ENCODE measurements at places on chromosomes 3 and 15.

GRCh38 chr3:153349108-153349499 lies 187.1 kb downstream of the RAP2B start:
- DNase-seq, result no peak

GRCh38 chr3:107769882-107770281 lies 247.1 kb downstream of the BBX start:
- no peak for DNase-seq

DNA sequence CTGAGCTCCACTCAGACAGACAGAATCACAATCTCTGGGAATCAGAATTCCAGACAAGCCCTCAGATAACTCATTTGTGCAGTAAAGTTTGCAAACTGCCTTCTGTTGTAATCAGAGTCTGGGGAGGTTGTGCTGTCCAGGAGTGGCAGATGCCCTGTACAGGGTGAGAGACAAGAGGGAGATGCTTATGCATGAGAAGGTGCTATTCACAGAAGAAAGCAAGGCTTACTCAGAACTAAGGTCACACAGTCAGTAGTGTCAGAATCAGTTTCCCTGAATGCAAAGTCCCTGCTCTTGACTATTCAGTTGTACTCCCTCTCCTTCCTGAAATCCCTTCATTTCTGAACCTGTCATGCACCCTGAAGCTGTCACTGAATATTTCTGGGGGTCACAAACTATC lies 43.7 kb downstream of the SRPRB start:
- no peak for DNase-seq

- DNase-seq, result no peak
Observed at GRCh38 chr3:15456321-15456720, 28.9 kb downstream of the EAF1 start.

DNA sequence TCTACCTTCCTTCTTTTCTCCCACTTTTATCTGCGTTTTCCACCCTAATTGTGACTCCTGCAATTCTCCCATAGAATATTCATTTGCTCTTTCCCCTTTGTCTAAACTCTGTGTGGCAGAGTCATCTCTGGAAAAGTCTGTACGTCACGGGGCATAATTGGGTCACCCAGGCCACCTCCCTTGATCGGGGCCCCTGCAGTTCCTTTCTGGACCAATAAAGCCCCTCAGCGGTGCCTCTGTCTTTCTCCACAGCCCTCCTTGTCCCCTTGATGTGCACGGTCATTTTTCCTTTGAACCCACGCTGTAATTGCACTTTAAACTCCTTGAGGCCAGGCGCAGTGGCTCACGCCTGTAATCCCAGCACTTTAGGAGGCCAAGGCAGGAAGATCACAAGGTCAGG lies 10.7 kb downstream of the UPK1B start:
- DNase-seq, result no peak

DNA sequence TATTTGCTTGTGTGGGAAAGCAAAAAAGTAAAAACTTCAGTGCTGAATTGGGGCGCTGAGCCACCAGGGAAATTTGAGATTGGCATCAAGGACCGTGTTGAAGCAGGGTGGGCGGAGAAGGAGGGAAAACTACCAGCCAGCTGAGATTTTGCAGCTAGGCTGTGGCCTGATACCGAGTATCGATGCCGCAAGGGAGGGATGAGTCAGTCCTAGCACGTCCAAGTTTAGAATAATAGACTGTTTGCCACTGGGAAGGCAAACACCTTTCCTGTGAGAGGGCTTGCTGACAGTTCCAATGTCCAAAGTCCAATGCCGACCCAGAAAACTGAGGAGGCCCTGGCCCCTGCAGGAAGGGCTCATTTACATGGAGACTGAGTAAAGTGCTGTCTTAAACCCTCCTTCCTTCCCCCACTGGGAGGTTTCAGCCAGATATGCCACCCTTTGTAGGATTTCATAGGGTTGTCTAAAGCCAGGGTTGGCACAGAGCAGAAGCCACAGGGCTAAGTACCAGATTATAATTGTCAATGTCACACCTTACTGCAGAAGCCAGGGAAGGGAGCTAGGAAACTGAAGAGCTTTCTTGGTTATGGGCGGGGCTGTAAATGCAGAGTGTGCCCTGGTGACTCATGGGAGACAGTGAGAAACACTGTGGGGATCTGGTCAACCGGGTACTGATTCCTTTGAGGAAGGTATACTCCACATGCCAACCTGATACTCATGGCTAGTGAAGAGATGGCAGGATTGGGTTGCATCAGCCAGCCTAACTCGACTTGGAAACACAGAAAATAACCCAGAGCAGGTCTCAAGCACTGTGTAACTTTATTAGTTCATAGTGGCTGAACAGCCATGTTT lies 28.4 kb upstream of the PIK3CB start:
- DNase-seq, result peak; percentile 62

DNA sequence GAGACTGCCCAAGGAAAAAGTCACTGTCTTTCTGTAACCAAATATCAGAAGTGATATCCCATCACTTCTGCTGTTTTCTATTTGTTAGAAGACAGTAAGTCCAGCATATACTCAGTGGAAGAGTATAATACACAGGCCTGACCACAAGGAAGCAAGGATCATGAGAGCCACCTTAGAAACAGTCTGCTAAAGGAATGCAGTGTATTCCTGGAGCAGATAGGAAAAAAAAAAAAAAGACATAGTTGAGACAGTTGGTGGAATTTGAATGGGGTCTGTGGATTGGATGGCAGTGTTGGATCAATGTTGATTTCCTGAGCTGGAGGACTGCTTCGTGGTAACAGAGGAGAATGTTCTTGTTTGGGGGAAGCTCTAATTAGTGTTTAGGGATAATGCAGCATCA lies 26.5 kb upstream of the FBXL2 start:
- DNase-seq, result peak; percentile 31

- no peak for DNase-seq
Observed at GRCh38 chr3:188943591-188943990, 228.2 kb upstream of the TPRG1 start.

DNA sequence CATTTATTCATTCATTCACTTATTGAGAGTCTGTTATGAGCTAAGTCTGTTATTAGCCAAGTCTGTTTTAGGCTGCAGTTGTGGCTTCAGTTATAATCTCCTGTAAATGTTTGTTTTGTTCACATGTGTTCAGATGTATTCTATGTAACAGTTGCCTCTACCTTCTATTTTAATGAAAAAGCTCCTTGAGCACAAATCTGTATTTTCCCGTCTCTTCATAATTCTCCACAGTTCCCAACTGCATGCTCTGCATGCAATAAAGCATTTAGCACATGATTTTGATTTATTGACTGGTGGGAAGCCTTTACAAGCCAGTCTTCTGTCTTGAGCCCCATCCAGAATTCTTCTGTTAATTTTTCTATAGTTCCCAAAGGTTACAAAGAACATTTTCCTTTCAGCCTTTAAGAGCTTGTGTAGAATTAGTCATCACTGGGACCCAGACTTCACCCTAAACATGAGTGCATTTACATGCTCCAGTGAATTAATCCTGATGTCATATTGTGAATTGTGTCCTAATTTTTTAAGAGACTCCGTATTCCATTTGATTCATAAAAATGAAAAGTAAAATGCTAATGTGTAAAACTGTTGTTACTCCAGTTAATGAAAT lies 122.3 kb upstream of the NR2E3 start:
- peak; percentile 56 for DNase-seq

- no peak for DNase-seq
Observed at GRCh38 chr15:63969652-63970421, 76.4 kb downstream of the DAPK2 start.

DNA sequence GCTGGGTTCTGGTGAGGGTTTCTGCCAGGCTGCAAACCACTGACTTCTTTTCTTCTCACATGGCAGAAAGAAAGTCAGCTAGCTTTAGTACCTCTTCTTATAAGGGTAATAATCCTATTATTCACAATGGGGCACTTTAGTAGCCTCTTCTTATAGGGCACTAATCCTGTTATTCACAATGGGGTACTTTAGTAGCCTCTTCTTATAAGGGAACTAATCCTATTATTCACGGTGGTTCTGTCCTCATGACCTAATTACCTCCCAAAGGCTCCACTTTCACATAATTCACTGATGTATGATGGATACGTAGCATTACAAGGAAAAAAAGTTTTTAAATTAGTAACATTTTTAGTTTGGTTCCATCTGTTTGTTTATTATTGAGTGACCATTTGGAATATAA lies 671.3 kb downstream of the NSUN3 start:
- DNase-seq, result no peak

DNA sequence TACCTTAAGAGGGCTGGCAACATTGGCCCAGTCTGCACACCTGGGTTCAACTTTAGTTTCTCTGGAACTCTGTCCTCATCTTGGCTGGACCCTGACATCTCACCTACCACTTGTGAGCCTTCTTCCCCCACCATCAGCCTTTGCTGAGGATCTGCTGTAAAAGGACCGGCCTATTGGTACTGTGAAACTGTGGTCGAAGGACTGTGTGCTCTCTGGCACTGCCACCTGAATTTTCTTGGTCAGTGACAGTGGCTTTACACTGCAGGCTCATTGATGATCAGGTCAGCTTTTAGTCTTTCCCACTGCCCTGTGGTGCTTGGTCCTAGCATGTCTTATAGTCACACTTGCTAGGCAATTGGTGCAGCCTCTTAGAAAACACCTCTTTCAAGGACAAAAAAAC lies 86.9 kb downstream of the PEX5L start:
- no peak for DNase-seq

DNA sequence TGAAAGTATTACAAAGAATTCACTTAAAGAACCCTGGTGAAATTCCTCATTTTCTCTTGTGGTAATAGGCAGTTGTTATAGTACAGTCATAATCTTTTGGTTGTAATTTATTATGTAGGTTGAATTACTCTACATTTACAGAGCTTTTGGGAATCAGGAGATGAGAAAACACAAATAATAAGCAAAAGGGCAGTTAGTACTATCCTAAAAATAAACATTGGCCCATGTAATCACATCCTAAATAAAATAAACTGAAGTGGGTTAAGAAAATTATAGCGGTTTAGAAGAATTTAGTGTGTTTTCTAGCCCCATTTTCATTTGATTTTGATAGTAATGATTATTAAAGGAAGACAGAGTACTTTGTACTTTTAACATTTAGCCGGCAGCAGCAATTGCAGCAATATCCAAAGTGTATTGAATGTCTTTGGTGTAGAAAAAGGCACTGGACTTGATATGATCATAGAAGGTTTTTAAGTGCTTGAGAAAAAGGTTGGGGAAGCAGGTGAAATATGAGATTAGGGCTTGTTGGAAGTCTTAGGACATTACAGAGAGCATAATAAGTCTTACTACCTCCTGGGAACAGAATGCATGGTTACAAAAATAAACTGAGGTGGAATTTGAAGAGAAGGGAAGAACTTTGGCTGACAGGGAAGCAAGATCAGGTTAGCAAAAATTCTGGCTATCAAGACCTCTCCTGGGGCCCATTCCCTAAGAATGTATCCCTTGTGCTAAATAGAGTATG lies 79.9 kb downstream of the MBNL1 start:
- no peak for DNase-seq

- peak; percentile 46 for DNase-seq
Observed at GRCh38 chr15:78264304-78265136, at the start of gene DNAJA4. TSS of gene DNAJA4 (plus strand) at chr15:78264562. CDS start at chr15:78264764, 202 bp downstream.

GRCh38 chr3:94132777-94133176 lies 69.9 kb downstream of the NSUN3 start:
- DNase-seq, result no peak

Data from fibroblast of skin of back (primary cell).